ENCODE measurements at places on chromosomes 3 and 15.

DNA sequence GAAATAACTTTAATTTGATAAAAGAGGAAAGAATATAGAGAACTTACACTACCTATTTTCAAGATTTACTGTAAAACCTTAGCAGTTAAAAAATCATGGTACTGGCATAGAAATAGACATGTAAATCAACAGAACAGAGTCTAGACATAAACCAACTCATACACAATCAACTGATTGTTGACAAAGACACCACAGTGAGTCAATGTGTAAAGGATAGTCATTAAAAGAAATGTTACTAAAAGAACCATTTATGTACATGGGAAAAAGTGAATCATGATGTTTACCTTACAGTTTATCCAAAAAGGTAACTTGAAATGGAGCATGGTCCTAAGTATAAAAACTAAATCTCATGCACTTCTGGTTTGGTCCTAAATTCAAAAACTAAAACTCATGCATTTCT, 847.4 kb downstream of the IGSF11 start:
- no peak for DNase-seq

DNA sequence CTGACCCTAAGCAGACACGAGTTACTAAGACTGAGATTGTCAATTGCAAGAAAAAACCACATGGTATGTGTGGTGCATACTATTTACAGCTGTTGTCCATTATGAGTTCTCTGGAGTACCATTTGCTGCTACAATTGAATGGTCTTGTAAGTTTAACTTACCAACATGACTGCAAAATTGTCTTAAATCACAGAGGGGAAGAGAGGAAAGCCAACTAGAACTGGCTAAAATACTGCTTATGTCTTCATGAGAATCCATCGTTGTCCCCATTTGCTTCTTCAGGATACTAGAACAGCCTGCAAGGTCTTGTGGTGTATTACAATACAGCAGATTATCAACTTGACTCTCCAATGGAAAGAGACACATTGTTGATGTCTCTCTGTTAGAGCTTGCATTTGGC, 313.2 kb downstream of the AGBL1 start:
- no peak for DNase-seq

- DNase-seq = no peak
These were observed 16.0 kb downstream of the LRRN1 start for GRCh38 chr3:3815206-3815605.

DNA sequence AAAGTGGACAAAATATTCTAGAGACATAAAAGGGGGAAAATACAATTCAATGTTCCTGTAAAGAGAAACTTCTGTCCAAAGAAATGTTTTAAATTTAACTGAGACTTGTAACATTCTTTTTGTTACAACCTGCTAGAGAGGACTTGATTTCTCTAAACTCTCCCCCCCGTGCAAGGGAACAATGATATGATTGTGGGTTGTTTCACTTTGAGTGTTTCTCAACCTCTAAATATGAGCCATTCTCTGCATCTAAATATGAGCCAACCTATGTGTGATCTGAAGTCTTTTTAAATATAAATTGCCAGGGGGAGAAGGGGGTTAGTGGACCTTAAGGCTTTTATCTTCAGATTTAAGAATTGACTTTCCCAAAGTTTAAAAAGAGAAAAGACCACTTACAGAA, 14.6 kb downstream of the ZNF860 start:
- no peak for DNase-seq

- no peak for DNase-seq
These were observed 21.4 kb downstream of the CACNA2D2 start for GRCh38 chr3:50481992-50482391.

DNA sequence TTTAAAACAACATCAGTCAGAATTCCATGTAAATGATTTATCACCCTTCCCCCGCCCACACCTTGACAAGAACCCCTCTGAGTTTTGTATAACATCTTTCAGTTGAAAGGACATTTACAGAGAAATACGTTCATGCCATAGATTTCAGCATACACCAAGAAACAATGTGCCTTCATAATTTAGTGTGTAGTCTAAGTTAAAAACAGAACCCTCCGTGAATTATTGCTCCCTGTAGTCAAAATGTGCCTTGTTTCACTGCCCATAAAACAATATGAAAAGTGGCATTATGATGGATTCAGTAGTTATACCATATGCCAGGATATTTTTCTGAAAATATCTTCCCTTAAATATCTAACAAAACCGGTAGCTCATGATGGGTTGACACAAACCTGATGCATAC, 953.9 kb downstream of the GBE1 start:
- no peak for DNase-seq

DNA sequence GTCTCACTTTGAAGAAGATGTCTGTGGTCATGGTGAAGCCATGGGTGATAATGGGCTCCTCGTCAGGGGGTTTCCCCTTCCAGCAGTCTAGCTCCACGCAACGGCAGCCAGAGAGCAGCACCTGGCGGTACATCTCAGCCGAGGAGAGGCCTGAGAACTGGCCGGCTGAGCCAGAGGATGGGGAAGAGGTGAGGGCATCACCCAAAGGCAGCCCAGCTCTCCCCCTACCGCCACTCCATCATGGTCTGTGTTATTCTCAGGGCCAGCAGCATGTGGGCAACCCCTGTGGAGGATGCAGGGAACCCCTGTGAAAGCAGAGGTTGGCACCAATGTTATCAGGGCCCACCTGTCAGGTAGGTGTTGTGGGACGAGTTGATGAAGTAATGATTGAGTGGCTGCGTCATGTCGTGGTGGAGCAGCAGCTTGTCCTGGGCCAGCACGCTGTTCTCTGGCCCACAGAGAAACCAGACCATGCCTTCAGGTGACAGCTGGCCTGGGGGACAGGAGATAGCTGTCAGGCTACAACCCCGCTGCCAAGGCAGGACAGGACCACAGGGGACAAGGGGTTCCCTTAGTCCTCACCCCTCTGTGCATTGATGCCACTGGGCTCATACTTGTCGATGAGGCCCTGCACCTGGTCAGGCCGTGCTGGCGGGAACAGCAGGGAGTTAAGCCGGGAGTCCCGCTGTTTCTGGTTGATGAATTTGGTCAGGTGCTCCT, 9.4 kb downstream of the PLCB2 start:
- no peak for DNase-seq

DNA sequence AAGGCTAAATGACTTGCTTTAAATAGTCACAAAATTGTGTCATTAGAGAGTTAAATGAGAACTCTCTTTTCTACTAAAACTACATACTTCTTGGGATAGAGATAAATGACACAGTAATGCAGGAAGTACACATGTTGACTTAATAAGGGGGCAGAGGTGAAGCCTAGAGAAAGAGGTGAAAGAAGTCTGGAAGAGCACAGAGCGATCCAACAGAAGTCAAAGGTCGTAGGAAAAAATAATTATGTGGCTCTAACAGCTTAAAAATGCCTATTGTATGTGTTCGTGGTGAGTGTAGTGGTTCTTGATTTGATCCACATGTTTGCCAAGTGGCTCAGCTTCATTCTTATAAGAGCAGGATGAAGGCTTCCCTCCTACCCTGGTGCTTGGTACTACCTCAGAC, 61.7 kb downstream of the TMEM212 start:
- DNase-seq = no peak

DNA sequence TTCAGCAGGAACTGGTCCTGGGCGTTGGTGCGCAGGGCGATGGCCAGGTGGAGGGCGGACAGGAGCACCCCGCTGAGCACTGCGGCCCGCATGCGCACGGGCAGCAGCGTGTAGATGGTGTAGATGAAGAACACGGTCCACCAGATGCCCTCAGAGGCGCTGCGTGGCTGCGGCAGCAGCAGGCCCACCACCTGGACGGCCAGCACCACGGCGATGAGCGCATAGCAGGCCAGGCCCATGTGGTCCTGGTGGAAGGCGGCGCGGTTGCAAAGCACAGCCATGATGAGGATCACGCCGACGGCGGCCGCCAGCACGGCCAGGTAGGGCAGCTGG, 1.5 kb downstream of the ADCY5 start:
- no peak for DNase-seq

- DNase-seq = no peak
These were observed 106.5 kb downstream of the THRB start for GRCh38 chr3:24388159-24388558.

DNA sequence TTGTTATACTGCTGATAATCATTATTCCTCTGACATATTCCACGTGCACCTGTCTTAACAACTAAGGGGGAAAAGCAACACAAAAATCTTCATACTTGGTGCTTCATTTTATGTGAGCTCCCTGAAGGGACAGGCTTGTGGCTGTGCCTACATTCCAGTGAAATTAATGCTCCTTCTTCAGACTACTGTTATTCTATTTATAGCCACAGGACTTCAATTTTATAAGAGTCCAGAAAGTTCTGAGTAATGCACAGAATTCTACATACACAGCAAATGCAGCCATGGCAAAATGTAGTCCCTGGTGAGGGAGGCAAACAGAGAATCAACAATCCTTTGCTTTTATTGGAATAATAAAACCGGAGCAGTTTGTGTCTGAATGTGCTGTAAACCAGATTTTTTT, 417.1 kb downstream of the RBMS3 start:
- DNase-seq = no peak
